ENCODE measurements at places on chromosomes 2 and 18.

- DNase-seq, result no peak
Observed at GRCh38 chr2:176892676-176893226, 319.8 kb upstream of the HNRNPA3 start.

DNA sequence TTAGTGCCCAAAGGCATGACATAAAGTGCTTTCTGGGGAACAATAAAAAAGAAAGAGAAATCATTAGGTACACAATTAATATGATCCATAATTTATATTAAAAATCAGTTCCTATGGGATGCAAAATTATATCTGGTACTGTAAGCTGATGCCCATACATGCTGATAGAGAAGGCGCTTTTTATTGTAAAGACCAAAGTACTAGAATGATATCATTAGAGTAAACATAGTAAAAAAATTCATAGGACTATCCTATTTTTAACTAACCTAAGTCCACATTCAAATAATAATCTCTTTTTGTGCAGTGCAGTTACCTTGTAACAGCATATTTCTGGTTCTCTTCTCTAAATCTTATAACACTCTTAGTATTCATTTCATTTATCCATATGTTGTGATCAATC lies 252.2 kb downstream of the ASXL3 start:
- DNase-seq, result no peak

DNA sequence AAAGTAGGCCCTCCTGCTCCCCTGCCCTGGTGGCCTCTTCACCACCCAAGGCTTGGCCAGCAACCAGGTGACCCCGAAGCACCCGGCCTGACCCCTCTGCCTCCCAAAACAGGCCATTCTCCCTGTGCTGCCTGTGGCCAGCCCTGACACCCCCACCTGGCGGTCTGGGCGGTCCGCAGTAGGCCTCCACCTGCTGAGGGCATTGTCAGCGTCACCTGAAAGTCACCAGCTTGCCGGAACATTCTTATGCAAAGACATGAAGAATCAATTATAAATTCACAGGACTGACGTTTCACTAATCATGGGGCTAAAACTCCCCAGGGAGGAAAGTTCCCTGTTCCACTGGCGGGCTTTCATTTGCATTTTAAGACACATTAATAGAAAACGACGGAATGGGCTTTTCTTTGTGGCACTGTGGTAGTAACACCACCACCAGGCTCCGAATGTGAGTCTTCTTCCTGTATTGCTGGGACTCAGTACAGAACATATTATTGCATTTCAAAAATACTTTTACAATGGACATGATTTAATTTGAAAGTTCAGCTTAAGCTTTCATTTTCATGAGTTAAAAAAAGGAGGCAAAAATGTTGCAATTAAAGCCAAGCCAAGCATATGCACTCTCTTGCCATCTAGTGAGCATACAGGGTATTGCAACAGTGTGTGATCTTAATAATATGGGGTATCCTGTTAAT lies 57.4 kb downstream of the ADI1 start:
- no peak for DNase-seq

- DNase-seq, result no peak
Observed at GRCh38 chr18:34709750-34710441, at the start of gene DTNA. DTNA (plus strand) TSS chr18:34710298; CDS start chr18:34755977, 45,679 bp downstream.

DNA sequence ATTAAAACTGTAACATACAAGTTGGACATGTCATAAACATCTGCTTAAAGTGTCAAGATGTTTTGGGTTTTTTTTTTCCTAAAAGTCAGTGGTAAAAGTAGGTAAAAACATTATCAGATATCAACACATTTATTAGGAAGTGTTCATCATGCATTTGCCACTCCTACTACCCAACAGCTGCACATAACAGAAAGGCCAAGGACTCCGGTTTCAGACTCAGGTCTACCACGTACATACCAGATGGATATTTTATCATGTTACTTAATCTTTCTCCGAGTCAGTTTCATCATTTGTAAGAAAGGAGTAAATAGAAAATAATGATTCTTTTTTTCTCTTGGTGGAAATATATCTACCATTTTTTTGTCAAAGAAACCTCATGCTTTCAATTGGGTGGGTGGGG lies 192.3 kb downstream of the UBE2E3 start:
- no peak for DNase-seq

DNA sequence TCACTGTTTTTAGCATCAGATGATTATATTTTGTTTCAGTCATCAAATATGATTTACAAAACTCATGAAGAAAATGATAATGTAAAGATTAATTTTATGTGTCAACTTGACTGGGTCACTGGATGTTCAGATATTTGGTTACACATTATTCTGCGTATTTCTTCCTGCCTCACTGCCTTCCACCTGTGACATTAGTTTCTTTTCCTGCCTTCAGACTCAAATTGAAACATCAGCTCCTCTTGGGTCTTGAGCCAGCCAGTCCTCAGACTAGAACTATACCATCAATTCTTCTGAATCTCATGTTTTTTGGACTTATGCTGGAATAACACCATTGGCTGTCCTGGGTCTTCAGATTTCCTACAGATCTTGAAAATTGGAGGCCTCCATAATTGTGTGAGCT lies 96.7 kb downstream of the ZNF385B start:
- DNase-seq, result no peak

GRCh38 chr2:96895032-96895745 lies 25.3 kb upstream of the SEMA4C start:
- DNase-seq, result no peak

DNA sequence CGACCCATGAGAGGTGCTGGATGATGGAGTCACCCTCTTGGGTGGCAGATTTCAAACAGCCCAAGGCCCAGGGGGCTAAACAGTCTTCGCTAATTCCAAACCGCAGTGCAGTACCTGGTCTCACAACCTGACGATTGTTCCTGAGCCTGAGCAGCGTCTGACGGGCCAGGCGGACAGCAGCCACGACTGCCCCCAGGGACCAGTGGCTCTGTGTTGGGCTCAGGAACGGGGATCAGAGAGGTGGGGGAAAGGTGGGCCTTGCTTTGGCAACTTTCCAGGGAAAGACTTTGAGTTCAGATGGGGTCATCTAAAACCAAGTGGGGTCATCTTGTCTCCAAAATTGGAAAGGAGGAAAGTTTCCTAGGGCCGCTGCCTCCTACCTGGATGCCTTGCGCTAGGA lies 492 bp downstream of the COLEC11 start:
- no peak for DNase-seq

GRCh38 chr2:65386989-65387388 lies 45.4 kb downstream of the SPRED2 start:
- no peak for DNase-seq

- DNase-seq, result no peak
Observed at GRCh38 chr2:237060534-237061312, 25.0 kb upstream of the COPS8 start.

DNA sequence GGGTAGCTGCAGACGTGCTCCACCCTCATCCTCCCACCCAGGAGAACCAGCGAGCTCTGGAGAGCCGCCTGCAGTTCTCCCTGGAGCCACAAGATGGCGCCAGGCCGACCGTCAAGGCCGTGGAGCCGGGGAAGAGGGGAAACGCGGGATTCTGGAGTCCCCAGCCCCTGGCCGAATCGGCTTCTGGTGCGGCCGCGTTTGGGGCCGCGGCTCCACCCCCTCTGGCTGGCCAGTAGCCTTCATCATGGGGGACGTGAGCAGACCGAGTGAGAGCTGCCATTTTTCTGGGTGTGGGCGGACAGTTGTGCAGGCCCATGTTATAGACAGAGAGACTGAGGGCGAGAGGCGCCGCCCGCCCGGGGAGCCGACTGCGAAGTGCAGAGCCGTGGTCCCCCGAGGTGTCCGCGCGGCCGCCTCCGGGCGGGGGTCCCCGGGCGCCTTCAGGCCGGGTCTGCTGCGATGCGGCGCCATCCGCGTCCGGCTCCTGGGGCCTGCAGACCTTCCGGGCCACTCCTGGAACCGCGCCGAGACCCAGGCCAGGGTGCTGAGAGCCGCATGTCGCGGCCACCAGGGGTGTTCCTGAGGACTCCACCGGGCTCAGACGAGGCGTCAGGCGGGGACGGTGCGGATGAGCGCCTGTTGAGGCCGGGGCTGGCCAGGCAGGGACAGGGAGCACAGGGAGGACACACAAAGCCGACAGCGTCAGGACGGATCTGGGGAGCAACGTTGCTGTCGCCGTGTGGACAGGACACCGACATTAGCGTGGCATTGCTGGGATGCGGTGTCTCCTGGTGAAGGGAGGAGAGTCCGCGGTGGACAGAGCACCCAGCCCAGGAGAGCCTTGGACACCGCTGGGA lies 418.2 kb upstream of the HS6ST1 start:
- DNase-seq, result peak; percentile 13

DNA sequence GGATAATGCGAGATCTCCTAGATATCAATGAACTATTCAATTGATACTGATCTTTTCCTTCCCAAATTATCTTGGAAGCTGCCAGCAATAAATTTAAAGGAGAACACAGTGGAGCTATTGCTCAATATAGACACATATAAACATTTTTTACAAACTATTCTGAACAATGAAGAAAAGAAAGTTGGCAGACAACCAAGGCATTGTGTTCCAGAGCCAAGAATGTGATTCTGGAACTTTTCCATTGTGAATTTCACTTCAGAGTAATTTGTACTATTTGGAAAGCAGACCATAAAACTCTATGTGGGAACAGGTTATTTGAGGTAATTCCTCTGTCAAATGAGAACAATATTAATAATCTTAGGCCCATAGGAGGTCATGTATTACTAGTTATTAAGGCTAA lies 588.2 kb downstream of the IRS1 start:
- no peak for DNase-seq

DNA sequence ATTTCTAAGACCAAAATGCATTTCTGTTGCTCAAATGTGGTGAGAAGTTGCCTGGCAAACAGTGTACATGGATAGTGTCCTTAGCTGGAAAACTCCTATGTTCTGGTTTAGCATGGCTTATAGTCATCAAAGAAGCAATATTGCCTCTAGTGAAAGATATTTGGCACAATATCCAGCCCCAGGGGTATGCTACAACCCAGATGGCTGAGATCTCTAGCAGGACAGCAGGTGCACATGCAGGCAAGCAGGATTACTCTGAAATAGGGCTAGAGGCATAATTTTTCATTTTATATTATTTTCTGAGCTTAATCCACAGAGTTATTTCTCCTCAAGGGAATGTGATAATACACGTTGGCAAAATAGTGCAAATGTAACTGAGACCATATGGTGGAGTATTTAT lies 34.0 kb downstream of the CCDC195 start:
- no peak for DNase-seq

DNA sequence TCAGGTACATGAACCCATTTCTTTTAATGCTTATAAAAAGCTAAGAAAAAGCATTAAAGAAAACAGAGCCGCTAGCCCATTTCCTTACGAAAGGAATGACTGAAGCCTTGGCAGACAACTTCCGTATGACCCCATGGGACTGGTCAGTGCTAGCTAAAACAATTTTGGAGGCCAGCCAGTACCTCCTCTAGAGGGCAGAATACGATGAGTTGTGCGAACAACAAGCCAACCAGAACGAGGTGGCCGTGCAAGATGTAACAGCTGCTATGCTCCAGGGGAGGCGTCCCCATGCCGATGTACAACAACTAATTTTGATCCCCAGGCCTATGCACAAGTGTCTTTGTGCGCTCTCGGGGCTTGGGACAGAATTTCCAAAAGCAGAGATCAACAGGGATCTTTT lies 16.7 kb downstream of the MAP3K2 start:
- no peak for DNase-seq

- no peak for DNase-seq
Observed at GRCh38 chr2:240258685-240259084, 118.2 kb upstream of the OTOS start.

DNA sequence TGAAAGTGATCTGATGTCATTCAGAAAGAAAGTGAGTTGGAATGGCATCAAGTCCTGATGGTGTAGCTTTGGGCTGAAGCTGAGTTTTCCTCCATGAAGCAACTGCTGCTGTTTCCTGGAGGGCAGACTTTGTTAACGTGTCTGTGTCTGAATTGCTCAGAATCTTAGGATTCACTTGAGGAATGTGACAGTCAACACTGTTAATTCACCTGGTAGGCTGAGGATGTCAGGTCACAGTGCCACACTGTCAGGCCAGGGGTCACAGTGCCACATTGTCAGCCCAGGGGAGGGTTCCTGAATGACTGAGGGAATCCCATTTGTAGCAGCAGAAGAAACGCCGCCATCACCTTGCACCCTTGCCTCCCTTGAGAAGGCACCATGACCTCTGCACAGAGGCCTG lies 39.4 kb downstream of the LYPD6B start:
- DNase-seq, result no peak
